Inflammatory macrophage (primary cell): ENCODE measurements at places on chromosomes 3 and 15.

DNA sequence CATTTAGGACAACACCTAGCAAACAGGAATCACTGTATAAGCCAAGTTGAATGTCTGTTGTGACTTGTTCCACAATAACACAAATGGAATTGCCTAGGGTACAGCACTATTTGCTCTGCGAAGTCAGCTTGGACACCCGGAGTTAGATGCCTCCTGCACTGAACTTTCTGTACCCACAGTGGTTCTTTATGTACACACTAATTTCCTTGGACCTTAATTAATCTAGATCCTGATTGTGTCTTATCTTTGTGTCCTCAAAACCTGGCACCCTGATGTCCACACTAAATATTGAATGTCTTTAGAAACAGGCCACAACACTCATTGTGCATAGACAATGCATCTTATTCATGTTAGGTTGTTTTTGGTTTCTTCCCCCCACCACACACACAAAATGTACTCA is 278.9 kb upstream of the NR2F2 start:
- DNase-seq: no peak

DNA sequence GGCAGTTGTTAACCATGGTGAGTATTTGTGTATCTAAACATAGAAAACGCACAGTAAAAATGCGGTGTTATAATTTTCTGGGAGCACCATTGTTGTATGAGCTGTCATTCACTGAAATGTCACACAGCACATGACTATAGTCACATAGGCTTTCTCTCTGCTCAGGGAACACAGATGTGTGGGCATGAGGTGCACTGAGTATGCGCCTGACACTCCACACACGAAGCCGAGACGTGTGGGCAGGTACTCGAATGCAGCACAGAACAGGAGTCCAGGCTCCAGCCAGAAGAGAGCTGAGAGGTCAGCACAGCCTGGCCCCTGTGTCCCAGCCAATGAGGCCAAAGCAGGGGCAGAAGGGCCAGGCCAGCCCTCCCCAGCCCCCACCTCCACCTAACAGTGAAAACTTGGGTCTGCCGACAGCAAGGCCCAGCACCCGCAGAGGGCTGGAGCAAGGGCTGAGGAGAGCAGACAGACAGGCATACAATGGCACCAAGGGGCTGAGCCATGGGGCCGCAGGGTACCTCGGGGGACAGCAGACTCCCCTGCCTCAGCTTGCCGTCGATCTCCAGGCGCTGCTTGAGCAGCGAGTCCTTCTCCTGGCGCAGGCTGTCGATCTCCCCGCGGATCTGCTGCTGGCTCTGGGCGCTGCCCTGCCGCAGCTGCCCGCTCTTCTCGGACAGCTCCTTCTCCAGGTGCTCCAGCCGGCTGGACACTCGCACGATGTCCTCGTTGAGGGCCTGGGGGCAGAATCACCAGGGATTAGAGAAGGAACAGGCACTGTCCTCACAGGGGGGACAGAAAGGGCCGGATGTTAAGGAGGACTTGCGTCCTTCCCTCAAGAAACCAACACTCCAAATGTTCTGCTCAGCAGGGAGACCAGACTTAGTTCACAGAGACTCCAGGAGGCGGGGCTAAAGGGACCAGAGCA is 24.0 kb downstream of the KIF7 start:
- DNase-seq: no peak

DNA sequence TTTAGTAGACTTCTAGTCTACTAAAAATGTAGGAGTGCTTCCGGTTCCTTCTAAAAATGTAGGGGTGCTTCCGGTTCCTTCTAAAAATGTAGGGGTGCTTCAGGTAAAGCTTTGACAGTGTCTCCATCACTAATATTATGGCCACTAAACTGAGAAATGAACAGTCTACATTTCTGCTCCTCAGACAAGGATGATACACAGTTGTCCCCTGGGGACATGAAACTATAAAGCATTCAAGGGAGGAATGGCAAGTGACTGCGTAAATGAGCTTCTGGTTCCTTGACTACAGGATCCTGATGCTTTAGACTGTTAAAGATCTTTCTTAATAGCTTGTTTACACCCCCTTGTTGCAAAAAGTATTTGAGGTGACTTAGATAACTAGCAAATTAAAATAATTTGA is 53.9 kb upstream of the SLC9A9 start:
- DNase-seq: no peak

- DNase-seq: no peak
Measured at GRCh38 chr3:15470261-15470660, 42.9 kb downstream of the EAF1 start.

- no peak for DNase-seq
Measured at GRCh38 chr15:85415783-85416182, 35.4 kb downstream of the AKAP13 start.

DNA sequence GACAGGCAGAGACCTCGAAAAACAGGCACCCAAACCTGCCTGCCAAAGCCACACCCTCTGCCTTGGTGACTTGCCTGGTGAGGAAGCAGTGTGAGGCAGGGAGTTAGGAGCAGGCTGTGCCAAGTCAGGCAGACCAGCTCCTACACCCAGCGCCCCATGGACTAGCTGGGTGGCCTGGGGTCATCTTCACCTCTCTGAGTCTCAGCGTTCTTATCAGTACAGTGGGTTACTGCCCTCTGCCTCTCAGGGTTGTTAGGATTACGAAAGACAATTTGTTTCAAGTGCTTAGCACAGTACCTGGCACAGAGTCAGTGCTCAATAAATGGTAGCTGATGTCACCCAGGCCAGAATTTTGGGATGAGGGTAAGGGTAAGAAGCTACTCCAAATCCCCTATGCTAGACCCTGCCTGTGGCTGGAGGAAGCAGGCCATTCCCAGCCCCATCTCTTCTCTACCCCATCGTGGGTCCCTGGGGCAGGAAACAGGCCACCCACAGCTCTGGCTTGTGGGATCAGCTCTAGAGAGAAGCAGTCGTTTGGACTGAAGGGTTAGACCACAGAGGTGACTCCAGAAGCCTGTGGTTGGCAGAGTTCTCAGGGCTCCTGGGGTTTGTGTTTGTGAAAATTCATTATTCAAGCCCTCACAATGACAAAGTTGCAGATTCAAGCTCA is 10.1 kb downstream of the SLC51B start:
- no peak for DNase-seq

DNA sequence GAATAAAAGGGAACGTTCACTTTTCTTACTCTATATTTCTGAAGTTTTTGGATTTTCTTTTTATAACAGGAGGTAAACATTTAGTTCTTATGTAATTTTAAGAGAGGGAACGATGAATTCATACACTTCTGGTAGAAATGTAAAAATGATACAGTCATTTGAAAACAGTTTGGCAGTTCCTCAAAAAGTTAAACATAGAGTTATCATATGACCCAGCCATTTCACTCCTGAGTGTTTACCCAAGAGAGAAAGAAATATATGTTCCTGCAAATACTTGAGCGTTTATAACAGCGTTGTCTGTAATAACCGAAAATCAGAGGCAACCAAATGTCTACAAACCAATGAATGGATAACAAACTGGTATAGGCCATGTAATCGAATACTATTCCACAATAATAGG is 20.8 kb upstream of the CCR9 start:
- DNase-seq: peak; percentile 45

DNA sequence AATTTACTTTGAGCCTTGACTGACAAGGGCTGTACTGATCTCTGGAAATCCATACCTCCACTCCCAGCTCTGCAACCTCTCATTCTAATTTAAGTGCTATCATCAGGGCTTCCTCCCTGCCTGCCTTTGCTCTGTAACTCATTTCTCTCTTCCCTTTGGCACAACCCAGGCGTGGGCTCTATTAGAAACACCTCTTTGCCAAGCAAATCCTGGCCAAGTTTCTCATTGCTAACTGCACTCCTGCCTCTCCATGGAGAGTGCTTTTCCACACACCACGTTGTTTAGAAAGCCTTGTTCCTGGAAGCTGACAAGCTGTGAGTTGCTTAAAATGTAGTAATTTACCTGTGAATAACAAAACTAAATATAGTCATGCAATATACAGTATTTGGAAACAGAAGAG is 20.1 kb upstream of the FSTL1 start:
- no peak for DNase-seq

GRCh38 chr15:98746375-98747155 is 98.2 kb downstream of the IGF1R start:
- DNase-seq: no peak

- no peak for DNase-seq
Measured at GRCh38 chr3:98945101-98945524, 43.6 kb upstream of the DCBLD2 start.

GRCh38 chr3:38829404-38829803 is 13.4 kb upstream of the SCN10A start:
- DNase-seq: no peak

- DNase-seq: peak; percentile 87
Measured at GRCh38 chr3:5006755-5007202, 27.5 kb downstream of the BHLHE40 start.

DNA sequence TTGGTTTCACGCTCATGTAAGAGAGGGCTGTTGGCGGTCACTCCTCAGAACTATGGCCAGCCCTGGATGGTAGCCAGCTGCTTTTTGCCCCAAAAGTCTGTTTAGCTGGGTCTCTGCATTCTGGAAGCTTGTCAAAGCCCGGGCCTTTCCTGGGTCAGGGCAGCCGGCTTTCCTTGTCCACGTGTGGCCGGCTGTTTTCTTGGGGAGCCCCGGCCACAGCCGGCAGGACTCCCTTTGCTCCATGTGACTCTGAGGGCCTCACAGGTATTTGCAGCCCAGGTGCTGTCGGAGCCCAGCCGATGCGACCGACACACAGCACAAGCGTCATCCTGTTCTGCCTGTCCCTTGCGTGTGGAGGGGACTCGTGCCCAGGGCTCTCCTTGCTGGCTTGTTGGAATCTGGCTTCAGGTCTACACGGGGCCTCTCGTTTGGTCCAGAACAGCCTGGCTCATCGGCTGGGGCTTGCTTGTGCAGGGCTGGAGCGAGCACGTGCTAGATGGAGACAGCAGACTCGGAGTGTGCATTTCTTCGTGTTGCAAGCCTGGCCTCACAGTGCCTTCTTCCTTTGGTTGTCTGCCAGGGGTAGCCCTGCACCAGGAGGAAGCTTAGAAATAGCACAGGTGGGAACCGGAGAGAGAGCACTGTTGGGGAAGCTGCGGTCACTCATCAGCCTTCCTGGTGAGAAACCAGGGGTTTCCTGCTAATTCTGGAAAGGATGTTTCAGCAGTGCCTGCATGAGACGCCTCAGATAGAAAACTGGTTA is 51.5 kb downstream of the PGPEP1L start:
- DNase-seq: no peak

GRCh38 chr3:195085356-195086130 is 185.4 kb downstream of the XXYLT1 start:
- DNase-seq: no peak

- no peak for DNase-seq
Measured at GRCh38 chr3:188217726-188218125, 63.8 kb downstream of the LPP start.

GRCh38 chr3:180959691-180960090 is 29.8 kb downstream of the DNAJC19 start:
- DNase-seq: no peak
